Hematopoietic multipotent progenitor cell treated with erythropoietin and hydrocortisone succinate and interleukin-3 and kit ligand, for 17 days (in vitro differentiated cells): ENCODE measurements at places on chromosomes 6 and 20.

DNA sequence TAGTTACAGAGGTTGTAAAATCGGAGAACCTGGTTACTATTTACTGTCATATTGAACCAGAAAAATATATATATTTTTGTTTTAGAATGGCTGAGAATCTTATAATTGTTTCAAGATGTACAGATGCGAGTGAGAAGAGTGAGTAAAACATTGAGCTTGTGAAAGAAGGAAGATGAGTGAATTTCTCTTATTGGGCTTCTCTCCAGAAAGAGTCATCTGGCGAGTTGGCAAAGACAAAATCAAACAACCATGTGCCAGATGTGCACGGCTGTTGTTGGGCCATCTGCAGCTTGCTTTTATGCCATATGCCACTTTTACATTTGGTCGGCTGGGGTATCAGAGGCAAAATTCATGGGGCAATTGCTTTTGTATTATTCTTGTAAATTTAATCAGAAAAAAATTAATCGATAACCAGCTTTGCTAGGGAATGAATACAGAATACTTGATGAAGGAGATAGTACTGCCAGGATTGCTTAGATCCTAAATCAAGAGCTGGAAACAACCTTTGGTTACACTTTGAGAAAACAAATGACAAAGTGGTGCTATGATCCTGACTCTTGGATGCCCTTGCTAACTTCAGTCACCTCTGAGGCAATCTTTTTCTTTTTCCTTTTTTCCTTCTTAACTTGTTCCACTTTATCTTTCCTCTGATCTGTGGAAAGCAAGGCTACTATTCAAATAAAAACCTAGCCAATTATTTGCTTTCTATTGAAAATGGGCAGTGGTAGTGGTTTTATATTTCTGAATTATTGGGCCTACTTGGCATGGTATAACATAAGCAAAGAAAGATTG lies 97.1 kb upstream of the GRIK2 start:
- no peak for DNase-seq

- DNase-seq = no peak
Observed at GRCh38 chr20:43034981-43035724, 154.6 kb downstream of the PTPRT start.

DNA sequence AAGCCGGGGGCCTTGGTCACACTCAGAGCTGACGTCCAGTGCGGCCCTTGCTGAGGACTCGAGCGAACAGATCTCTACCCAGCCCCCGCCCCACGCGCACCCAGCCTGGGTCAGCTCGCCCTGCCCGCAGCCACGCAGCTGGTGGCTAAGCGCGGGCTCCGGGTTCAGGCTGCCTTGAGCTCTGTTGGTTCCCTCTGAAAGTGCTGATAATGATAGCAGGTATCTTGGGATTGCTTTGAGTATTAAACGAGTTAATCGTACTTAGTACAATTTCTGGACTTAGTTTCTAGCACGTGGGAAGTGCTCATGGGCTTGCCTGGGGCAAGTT lies 88.1 kb upstream of the TGM3 start:
- no peak for DNase-seq

GRCh38 chr6:153668758-153669157 lies 370.3 kb upstream of the OPRM1 start:
- DNase-seq = no peak

- DNase-seq = no peak
Observed at GRCh38 chr6:150494241-150494640, 105.4 kb upstream of the PLEKHG1 start.

GRCh38 chr20:8749101-8749500 lies 319.8 kb upstream of the PLCB4 start:
- no peak for DNase-seq

- no peak for DNase-seq
Observed at GRCh38 chr6:17917837-17918763, 69.3 kb downstream of the KIF13A start.

DNA sequence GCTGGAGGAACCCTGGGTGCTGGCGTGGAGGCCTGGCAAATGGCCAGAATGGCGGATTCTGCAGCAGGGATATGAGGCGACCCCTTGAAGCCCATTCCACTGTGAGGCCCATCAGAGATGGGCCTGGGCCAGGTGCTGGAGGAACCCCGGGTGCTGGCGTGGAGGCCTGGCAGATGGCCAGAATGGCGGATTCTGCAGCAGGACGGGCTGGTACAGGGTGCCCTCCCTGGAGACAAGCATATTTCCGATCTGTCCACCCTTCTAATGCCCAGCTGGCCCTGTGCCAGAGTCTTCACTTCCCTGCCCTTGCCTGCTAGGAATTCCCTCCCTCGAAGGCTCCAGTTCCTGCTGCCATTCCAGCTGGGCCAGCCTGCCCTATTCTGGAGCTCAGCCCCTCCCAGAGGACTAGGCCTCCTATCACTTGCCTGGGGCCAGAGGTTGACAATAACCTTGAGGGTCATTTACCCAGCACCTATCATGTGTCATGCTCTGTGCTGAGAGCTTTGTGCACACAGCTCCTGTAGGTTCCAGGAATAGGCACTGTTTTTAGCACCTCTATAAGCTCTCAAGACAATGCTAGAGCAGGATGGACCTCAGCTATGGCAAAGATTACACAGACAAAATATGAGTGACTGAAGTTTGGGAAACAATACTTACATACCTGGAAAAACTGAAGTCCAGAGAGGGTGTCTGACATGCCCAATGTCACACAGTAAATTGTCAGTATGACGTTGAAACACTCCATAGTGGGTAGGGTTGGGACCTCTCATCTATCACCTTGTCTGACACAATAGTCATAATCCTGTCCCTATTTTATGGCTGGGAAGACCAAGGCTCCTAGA lies 21.4 kb downstream of the SUN5 start:
- no peak for DNase-seq

DNA sequence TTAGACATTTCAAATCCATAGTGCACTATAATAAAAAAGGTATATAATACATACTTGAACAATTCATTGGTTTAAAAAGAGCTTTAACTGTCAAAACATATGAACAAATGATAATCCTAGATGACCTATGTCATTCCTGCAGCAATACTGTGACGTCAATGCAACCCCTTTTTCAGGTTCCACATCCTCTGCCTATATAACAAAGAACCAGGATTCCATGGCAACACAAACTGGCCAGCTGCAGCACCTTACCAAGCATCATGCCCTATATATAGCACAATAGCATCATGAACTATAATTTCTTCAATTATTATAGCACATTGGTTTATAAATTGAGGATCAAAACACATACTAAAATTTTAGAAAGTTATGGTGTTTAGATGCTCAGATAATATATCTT lies 578 bp upstream of the PTCHD4 start:
- DNase-seq = no peak

DNA sequence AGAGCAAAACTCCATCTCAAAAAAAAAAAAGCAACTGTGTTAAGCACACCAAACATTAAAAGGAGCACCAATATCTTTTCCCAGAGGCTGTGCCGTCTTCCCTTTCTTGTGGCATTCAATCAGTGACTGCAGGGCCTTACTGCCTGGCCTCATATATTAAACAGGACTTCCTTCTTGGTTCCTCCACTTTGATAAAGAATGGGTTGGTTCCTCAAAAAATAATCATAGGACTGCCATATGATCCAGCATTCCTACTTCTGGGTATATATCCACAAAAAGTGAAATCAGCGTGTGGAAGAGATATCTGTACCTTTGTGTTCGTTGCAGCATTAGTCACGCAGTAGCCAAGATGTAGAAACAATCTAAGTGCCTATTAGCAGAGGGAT lies 40.3 kb upstream of the GFOD1 start:
- DNase-seq = no peak

DNA sequence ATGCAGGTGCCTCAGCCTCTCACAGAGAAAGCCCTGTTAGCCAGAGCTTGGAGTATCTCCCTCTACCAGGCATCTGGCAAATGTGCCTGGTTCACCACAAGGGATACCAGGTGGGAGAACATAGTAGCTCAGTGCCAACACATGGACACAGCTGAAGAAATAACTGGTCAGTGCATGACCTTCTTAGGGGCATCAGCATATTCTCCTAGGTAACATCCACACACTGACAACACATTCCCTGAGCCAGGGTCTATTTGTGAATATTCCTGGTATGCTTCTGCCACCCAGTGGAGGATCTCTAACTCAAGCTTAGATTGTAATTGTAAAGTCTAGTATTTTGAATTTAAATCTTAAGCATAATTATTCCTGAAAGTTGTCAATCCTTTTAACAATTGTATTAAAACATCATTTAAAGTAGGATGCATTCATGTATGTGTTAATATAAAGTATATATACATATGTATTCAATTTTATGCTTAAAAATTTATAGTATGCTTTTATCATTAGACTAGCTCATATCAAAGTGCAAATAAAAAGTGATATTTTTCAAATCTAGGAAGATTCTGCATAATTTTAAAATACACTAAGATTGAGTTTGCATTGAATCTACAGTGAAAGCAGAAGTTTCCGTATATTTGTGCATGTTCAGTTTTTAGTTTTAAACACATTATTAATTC lies 45.3 kb upstream of the COL21A1 start:
- no peak for DNase-seq

- no peak for DNase-seq
Observed at GRCh38 chr6:27156874-27157458, 90.5 kb upstream of the PRSS16 start.
